Activated CD8-positive, alpha-beta memory T cell treated with anti-CD3 and anti-CD28 coated beads for 1 hour (primary cell): ENCODE measurements at places on chromosomes 2 and 18.

DNA sequence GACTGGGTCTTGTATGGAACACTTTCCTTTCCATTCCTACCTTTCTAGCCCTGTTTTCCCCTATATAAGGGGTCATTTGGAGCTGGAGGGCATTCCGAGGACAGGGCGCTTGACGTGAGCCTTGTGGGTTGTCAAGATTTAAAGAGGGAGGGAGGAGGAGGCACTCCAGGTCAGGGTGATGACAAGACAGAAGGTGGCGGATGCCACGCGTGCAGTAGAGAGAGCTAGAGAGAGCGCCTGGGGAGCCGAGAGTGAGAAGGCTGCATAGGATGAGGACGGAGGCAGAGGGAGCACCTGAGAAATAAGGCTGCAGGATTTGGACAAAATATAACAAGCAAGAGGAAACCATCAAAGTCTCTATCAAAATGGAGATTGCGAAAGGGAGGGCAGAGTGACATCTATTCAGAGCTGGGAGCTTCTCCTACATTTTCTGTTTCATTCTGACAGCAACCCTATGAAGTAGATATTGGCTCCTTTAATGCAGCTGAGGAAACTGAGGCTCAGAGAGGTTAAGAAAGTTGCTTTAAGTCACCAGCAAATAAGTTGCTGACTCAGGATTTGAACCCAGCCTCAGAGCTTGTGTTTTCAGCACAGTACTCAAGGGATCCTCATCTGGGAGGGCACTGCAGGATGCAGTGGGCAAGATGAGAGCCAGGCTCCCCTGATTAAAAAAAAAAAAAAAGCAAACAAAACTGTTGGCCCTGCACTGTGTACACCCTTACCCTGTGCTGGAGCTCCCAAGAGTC lies 124.2 kb downstream of the MRO start:
- no peak for DNase-seq

DNA sequence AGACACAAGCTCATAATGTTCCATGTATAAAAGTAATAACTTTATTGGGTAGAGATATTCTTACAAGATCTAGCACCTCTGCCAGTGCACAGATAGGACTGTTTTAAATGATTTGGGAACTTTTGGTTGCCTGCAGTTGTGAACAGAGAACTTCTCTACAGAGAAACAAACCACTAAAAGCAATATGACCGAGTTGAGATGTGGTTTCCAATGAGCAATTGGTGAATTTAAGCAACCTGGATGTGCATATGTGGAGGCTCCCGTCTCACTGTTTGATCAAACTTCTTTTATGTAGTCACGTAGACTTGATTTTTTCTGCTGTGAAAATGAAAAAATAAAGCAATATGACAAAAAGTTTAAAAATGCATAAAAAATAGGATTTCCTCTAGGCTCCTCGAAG lies 7.8 kb downstream of the SOX11 start:
- no peak for DNase-seq

- DNase-seq = peak; percentile 58
These were observed 5.7 kb upstream of the TET3 start for GRCh38 chr2:73979021-73979420.

- DNase-seq = no peak
These were observed 52.6 kb downstream of the NCK2 start for GRCh38 chr2:105797298-105797819.

- no peak for DNase-seq
These were observed 198.5 kb downstream of the TNS1 start for GRCh38 chr2:217804338-217804737.

DNA sequence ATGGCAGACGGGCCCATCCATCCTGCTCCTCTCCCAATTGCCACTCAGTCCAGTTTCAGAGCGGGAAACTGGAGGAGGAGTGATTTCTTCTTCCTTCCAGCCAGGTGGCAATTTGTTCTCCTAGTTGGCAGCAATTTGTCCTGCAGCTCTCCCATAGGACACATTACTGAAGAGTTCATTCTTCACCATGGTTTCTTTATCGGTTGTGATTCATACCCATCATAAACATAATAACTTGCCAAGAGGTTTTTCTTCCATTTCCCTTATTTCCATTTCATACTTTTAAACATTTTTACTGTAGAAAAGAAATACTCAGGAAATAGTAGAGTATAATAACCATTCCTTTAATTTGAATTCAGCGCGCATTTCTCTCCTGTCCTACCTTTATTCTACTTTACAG lies 377.9 kb upstream of the RAB12 start:
- no peak for DNase-seq

- DNase-seq = no peak
These were observed 36.9 kb downstream of the FAM168B start for GRCh38 chr2:131056204-131056931.

DNA sequence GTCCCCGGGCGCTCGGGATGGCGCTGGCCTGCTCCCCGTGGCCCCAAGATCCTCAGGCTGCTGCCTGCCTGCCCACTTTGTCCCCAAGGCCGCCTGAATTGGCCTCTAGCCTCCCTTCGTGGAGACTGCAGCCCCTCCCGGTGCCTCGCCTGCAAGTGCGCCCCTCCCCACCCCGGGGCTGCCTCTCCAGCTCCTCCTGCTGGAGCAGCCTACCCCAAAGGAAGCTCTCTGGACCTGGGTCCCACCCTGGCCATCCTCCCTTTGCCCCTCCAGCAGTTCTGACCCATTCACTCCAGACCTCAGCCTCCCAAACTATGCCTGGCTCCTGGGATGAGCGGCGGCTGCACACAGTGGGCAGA lies 6.2 kb downstream of the ESPNL start:
- no peak for DNase-seq

DNA sequence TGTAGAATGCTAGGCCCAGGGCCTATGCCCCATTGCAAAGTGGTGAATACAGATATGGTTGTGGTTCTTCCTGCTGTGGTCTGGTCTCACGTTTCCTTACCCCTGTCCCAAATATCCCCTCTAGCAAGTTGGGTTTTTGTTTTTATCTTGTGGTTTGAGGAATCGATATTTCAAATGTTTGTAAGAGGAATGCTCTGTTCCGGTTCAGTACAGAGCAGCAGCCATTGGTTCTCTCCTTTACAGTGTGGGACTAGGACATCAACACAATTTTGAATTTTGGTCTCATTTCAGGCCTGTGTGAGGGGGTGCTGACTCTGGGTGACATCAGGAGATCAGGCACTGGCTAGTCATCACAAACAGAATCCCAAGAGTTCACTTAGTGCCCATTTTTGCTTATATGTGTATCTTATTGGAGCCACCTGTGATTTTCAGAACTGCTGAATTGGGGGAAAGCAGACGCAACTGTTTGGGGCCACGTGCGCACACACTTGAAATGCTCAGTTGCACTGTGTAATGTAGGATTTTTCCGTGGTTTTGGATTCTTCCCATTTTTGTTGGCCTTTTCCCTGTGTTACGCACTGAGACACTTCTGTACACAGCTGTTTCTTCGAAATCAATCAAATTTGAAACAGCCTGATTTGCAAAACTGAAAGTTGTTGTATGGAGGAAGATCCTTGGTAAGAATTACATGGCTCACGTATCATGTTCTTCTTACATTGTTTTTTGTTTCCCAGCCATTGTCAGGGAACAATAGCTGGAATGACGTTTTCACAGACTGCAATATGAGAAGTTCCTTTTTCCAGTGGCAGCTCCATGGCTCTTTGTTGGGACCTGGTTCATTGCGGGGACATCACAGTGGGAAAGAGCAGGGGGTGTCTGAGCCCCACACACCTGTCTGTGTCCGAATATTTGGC lies 8.6 kb downstream of the SH3BP4 start:
- no peak for DNase-seq

- no peak for DNase-seq
These were observed 62.9 kb upstream of the CTIF start for GRCh38 chr18:48475635-48476549.

GRCh38 chr2:237577458-237577857 lies 11.1 kb downstream of the PRLH start:
- DNase-seq = no peak

GRCh38 chr2:119265693-119266066 lies 42.0 kb downstream of the STEAP3 start:
- DNase-seq = no peak

GRCh38 chr2:197241153-197241552 lies 69.4 kb downstream of the ANKRD44 start:
- DNase-seq = no peak

GRCh38 chr2:112093216-112093615 lies 38.1 kb downstream of the TMEM87B start:
- no peak for DNase-seq

- no peak for DNase-seq
These were observed 34.1 kb upstream of the LCLAT1 start for GRCh38 chr2:30412684-30413570.

DNA sequence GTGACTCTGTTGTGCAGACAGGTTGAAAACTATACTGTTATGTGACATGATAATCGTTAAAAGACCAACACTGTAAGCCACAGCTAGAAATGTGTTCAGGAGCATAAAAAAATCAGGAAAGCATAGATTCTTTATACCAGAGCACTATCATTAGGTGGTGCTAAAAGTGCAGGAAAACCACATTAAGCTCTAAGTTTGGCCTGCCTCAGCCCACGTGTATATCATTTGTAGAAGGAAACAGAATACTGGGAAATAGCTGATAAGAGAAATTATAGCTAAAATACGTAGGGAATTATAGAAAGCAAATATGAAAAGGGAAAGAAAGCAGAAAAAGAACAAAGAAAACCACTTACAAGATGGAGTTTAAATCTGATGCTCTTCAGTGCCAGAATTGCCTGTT lies 26.5 kb upstream of the C2orf74 start:
- DNase-seq = no peak

- no peak for DNase-seq
These were observed 237.9 kb downstream of the BABAM2 start for GRCh38 chr2:28128281-28128950.

DNA sequence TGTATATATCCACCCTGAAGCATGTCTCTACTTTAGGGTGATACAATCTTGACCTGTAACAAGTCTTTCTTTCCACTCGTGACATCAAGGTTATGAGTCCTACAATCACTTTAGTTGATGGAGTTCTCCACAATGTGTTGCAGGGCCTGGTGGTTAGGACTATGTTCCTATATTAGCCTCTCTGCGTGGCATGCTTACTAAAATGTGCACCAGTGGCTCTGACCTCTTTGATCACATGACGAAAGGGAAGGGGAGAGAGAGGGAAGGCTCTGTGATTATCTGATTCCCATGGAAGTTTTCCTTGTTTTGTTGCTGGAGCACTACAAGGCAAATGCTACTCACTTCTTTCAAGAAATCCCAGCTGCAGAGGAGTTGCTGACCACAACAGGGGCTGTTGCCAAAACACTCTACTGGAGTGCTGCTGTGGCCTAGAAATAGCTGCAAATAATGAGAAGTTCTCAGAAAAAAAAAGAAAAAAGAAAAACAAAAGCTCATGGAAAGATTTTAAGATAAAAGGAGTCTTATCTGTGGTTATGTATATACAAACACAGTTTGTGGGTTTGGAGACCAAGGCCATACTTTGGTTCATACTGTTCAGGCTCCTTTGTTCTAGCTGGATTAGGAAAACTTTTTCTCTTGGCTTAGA lies 272.8 kb upstream of the MMADHC start:
- DNase-seq = no peak

- no peak for DNase-seq
These were observed 1.7 kb downstream of the FZD7 start for GRCh38 chr2:202035089-202035940.

DNA sequence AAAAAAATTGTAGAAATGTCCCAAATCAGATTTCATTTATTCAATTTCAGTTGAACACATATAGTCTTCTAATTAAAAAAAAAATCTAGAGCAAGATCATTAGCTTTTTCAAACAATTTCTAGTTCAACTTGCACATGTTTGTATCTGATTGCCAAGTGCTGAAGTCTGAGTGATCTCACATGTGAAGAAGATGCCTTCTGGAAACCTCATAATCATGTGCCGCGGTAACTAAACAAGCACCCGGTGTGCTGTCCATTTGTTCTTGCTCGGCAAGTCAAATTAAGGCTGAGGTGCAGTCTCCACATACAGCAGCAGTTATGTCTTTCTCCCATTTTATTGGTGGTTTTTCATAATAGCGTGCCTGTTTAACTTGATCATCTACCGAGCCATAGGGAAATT lies 18.7 kb downstream of the CABLES1 start:
- no peak for DNase-seq

DNA sequence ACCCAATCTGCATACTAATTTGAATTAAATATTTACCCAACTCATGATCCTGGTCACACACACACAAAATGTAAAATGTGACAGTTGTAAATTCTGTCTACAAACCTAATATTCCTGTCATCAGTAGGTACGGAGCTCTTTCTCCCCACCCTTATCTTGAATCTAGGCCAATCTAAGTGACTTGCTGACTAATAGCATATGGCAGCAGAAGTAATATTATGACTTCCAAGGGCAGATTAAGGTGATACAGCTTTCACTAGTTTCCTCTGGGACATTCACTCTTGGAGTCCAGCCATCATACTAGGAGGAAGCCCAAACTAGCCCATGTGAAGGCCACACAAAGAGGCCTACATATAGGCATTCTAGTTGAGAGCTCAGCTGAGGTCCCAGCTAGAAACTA lies 89.4 kb downstream of the TMEM131 start:
- no peak for DNase-seq

DNA sequence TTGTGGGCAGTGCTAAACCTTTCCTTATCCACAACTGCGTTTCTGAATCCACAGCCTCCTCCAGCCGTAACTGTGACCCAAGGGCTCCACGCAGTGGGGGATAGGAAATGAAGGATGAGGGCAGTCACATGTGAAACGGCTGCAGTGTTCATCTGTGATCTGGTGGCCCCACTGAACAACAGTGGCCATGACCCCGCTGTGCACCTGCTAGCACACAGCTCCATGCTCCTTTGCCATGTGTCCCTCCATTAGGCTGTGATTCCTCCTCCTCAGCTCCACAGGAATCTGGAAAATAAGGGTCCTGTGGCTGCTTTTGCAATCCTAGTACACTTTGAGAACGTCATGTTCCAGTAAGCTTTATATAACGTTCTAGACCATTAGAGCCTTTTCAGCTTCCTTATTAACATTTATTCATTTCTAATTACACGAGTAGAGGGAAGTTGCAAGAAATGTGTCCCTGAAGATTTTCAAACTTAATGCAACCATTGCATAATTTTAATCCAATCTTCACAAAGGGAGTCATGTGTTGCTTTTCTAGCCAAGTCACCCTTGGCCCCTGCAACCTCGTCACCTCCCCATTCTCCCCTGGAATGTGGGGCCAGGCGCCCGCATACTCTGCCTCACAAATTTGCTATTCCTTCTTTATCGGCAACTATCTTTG lies 7.1 kb upstream of the NAPG start:
- no peak for DNase-seq
